ENCODE measurements at places on chromosomes 7 and 10.

- DNase-seq, result peak; percentile 40
Observed at GRCh38 chr10:48976196-48976595, 36.6 kb upstream of the LRRC18 start.

- DNase-seq, result no peak
Observed at GRCh38 chr7:92837000-92837749, 802 bp upstream of the CDK6 start.

DNA sequence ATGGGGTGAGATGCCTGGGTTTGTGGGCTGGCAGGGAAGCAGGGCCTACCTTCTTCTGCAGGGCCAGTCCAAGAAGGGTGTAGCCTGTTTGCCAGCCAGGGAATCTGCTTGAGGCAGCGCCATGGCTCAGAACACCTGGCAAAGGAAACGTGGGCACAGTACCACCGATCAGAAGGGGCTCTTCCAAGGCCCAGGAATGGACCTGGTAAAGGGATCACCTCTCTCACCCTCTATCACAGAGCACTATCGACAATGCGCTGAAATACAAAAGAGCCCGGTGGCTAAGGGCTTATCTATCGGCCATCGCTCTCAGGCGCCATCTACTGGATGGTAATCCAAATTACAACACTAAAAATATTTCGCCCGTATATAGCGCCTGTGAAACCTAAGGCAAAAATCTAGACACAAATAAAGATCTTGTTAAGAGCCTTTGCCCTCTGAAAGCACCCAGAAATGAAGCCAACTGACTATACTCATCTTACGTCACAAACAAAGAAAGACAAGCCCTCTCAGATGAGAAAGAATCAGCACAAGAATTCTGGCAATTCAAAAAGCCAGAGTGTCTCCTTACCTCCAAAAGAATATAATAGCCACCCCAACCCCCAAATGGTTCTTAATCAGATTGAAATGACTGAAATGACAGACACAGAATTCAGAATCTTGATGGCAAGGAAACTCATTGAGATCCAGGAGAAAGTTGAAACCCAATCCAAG is 217.8 kb upstream of the HPS1 start:
- peak; percentile 26 for DNase-seq

- DNase-seq, result no peak
Observed at GRCh38 chr7:158263110-158263963, 324.3 kb downstream of the PTPRN2 start.

DNA sequence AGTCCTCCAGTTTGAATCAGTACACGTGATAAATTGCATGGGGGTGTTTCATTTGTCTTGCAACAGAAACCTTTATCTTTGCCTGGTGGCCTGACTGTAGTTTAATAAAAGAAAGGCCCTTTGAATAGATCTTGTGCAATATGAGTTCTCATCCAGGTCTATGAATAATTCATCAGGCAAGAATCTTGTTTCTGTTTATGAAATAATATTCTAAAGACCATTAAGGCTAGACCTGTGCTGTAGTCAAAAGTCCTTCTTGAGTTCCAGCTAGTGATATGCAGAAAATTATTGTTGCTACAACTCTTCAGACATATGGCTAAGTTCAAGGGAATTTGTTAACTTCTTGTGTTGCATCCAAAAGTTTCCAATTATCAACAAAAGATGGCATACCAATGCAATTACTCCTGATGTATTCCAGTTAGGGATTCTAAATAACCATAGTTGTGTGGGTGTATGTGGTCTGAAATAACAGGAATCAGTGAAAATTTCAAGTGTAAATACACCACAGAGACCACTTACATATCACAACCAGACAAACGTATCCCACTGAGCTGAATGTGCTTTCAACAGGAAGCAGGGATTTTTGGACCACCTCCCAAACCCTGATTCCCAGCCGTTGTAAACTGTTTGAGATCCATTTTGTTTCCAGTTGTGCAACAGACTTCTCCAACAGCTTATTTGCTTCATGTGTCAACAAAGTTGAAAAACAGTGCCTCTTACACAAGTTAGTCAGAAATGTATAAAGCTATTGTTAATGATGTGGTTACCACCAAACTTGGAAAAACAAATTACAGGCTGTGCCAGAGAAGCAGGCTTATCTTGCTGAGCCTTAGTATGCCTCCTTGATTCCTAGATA is 54.7 kb upstream of the BICC1 start:
- DNase-seq, result no peak

DNA sequence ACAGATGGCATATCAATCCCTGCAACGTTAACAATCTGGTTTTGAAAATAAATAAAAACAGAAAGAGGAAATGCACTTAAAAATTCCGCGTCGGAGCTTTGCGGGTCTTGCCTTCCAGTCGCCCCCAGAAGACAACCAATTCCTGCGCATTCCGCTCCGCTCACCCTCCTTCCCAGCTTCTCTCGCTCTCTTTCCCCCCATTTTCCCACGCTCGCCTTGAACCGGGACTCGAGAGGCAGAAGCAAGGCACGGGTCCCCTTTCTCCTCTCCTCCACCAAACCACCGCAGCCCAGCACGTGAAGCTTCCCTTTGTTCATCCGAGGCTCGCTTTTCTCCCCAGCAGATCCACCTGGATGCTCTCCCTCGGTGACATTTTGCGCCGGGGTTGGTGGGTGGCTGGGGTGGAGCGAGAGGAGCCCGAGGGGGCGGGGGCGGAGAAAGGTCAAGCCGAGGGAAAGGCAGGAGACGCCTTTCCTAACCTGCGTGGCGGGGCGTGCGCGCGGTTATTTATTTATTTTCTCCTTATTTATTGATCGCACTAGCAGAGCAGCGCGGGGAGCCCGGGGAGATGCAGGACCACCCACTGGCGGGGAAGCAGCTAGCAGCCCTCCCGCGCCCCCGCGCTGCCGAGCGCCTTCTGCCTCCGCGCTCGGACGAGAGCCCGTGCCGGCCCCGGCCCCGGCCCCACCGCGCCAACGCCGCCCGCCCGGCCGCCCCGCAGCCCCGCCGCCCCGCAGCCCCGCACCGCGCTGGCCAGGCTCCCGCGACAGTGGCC is at the start of gene KCND2:
Gene KCND2 (plus strand): TSS at position 475 of the 775 bp plus-strand sequence.
- no peak for DNase-seq

DNA sequence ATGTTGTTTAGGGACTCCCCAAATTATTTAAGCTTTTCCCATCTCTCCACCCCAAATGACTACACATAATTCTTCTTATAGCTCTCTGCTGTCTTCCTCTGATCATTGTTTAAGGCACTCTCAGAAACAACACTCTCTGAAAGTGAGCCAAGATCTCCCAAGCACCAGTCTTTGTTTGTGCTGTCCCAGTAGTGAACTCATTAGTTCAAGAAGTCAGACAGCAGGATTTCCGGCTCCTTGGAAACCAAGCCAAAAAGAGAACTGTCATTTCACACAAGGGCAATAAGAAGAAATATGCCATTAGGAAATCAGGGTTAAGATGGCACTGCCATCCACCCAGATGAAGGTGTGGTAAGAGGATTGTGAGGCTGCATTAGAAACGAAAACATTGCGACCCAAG is 83.1 kb downstream of the FZD1 start:
- DNase-seq, result no peak

DNA sequence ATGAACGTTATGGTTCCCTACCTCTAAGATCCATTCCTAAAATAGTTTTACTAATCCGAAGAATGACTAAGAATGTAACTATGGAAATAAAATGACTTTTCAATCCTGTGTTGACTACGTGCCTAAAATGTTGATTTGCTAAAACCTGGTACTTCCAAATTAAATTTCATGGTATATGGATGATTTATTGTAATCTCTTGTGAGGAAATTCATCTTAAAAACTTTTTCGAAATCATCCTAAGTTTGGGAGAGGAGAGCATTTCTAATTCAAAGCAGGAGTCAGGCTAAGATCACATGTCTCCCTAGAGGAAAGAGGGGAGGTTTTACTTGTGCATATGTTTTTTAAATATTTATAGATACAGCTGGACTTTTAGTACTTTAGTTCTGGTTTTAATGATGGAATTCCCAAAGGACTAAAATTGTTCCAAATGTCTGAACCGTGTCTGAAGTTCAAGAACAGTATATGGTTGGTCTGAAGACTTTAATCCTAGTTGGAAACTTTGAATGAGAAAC is 483.9 kb downstream of the AUTS2 start:
- no peak for DNase-seq

- no peak for DNase-seq
Observed at GRCh38 chr7:24869572-24869971, 110.4 kb downstream of the OSBPL3 start.

- no peak for DNase-seq
Observed at GRCh38 chr10:36280321-36280741, 638.2 kb upstream of the FZD8 start.

DNA sequence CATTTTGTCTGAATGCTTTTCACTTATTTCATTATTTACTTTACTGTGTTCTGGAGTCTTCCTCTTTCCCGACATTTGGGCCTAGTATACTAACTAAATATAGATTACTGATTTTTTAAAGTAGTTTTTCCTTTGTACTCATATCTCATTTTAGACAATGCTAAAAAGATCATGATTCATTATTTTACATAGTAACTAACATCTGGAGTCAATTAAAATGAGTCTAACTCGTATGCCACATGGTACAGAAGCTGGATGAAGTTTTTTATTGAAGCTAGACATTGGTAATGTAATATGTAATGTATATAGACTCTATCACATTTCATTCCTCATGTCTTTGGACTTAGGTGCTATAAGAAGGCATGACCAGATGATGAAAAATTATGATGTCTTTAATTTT is 156.3 kb upstream of the HGF start:
- DNase-seq, result no peak

GRCh38 chr10:69352569-69353264 is 64.0 kb downstream of the TACR2 start:
- no peak for DNase-seq

DNA sequence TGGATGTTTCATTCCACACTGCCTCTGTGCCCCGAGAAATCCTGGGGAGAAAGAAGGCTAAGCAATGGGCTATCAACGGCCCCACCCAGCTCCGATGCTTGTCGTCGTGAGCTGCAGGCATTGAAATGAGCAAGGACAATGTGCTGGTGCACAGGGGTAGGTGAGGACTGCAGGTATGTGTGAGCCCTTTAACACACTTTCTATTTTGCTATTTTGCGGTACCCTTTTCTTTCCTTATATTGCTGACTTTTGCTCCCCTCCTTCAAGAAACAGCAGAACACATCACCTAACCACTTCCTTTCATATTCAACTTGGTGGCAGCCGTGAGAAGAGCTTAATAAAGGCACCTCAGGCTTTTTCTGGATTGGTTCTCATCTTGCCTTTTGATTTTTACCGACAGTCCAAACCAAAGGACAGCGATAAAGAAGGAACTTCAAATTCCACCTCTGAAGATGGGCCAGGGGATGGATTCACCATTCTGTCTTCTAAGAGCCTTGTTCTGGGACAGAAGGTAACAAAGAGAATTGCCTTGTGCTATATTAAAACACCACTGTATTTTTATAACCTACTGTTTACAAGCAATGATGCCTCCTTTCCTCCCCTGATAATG is 39.2 kb downstream of the AIFM2 start:
- no peak for DNase-seq

DNA sequence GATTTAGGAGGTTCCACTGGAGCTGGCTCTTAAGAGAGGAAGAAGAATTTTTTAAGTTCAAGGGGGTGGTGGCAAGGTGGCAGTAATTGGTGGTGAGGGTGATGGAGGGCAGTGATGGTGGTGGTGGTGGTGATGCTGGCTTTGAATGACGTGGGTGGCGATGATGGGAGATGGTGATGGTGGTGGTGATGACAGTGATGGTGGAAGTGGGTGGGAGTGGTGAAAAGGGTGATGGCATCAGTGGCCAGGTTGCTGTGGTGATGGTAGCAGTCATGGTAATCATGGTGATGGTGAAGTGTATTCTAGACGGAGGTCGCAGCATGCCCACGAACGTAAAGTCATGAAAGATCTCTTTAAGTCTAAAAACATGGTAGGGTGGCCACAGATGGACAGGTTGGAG is 197.3 kb downstream of the PTEN start:
- DNase-seq, result no peak

- DNase-seq, result no peak
Observed at GRCh38 chr10:57221674-57222073, 860.6 kb upstream of the ZWINT start.

DNA sequence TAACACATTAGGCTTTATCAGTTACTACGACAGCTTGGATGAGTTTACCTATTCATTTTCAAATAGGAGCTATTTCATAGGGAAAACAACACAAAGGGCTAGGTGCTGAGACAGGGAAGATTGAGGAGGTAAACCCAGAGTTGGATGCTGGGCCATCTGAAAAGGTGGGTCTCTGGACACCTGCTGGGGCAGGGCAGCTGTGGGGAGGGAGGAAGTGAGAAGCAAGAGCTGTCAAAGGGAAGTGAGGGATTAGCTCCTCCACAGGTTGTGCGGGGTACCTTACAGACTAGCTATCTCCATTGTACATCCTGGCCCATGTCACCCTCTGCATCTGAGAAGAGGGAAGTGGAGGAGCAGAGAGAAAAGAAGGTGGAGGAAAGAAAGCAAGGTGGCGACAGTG is 48.9 kb downstream of the BLNK start:
- no peak for DNase-seq

- no peak for DNase-seq
Observed at GRCh38 chr7:92020636-92021035, 80.0 kb downstream of the AKAP9 start.

- DNase-seq, result no peak
Observed at GRCh38 chr7:122682815-122683550, 15.9 kb downstream of the RNF133 start.

DNA sequence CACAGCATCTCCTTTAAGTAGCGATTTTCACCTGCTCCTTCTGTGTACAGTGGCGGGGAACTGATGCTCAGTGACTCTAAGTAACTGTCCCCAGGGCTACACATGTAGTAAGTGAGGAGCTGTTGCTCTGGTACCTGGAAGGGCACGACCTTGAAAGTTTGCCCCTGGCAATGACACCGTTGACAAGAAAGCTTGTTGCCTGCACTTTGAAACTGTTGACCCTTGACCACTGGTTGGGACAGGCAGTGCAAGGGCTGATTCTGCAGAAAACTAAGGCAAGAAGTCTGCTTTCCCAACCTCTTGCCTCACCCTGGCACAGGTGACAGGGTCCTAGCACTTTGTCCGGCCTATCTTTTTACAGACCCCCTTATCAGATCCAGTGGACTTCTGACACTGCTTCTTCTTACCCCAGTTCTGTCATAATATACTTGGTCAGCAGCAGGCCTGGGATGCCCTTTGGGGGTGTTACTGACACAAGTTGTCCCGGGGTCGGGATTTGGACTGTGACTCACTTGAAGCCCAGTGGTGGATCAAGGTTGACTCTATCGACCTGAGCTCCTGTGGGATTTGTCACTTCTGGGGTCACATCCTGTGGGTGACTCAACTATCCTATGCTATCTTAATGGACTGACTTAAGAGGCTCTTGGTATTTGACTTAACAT is 5.8 kb downstream of the ACSL5 start:
- no peak for DNase-seq

DNA sequence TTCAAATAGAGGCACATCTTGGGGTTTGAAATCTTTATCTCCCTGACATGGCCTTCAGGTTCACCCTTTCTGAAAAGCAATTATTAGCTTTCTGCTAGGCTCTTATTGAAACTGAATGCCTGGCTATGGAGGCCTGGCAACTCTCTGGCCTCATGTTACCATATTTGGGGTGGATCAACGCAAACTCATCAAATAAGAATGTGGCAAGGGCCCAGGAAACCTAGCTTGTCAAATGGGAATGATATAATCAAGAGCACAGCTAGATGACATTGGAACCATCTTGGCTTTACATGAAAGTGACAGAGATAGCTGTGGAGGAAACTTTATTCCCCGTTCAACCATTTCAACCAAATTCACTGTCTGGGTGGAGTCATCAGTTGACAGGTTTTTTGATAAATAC is 202.8 kb upstream of the SMIM30 start:
- DNase-seq, result no peak

GRCh38 chr10:4312051-4312835 is 513.8 kb upstream of the AKR1E2 start:
- no peak for DNase-seq

GRCh38 chr10:73931767-73932619 is 21.1 kb downstream of the PLAU start:
- peak; percentile 79 for DNase-seq

All from RPMI8226 (cell line).